Right renal cortex interstitium (tissue), 3 donors: ENCODE measurements at places on chromosomes 2 and 18. TPM values are rescaled to one million over a fixed set of nuclear protein-coding genes. Genes with fewer than 3 reads are reported as not detected.

- DNase-seq = no peak
Observed at GRCh38 chr2:68749345-68749744, 14.7 kb downstream of the ARHGAP25 start.

GRCh38 chr2:33051586-33052360, 105.0 kb downstream of the LTBP1 start:
- DNase-seq = no peak

The SERPINB12 gene
- polyA plus RNA-seq = not detected

- no peak for DNase-seq
Observed at GRCh38 chr2:165911231-165911630, 42.3 kb downstream of the TTC21B start.

DNA sequence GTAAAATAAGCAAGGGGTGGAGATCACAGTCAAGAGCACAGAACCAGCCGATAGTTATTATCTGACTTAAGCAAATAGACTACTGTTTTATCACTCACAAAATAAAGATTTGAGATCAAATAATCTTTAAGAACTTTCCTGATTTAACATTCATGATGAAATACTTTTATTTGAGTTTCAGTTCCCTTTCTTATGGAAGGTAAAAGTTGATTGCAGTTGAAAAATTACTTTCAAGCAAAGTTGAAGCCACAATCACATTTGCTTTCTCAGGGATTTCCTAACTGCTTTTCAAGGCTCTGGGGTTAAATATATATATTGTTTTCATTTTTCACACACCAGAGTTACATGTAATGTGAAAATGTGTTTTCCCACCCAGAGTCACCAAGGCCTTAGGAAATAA, 599.5 kb downstream of the KCNJ3 start:
- no peak for DNase-seq

The RTN4 gene
- polyA plus RNA-seq = 374 TPM

GRCh38 chr2:68375582-68375981, 10.5 kb downstream of the PLEK start:
- no peak for DNase-seq

DNA sequence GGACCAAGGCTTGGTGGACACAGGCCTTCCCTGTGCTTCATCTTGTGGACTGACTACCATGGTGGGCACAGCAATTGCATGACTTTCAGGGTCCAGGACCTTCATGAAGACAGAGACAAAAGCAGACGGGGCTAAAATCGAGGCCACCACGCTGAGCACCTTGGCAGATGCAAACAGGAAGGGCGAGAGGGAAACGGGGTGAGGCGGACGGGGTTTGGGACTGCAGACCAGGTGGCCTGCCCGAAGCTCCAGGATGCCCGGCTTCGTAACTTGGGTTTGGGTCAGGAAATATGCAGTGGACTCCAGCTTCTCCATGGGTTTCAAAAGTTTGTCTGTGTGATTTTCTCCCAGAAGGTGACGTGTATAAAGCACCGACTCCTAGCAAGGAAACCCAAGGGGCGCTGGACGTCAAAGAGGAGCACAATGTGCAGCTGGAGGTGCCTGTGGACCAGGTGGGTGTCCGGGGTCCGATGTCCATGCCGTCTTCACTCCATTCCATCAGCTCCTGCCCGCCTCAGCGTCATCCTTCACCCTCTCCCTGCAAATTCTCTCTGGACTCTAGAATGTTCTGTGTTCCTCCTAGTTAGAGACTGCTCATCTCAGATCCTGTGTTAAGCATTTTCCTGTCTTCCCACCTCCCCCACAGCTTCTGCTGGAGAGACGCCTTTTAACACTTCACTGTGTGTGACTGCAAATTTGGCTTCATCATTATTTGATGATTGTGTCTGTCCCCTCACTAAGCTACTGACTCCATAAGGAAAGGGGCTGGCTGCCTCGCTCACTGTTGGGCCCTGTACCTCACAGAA, 65.8 kb downstream of the DCDC2C start:
- DNase-seq = no peak

The SF3B1 gene
- polyA plus RNA-seq = 703 TPM

GRCh38 chr2:159758239-159758638, 39.8 kb downstream of the CD302 start:
- DNase-seq = no peak

DNA sequence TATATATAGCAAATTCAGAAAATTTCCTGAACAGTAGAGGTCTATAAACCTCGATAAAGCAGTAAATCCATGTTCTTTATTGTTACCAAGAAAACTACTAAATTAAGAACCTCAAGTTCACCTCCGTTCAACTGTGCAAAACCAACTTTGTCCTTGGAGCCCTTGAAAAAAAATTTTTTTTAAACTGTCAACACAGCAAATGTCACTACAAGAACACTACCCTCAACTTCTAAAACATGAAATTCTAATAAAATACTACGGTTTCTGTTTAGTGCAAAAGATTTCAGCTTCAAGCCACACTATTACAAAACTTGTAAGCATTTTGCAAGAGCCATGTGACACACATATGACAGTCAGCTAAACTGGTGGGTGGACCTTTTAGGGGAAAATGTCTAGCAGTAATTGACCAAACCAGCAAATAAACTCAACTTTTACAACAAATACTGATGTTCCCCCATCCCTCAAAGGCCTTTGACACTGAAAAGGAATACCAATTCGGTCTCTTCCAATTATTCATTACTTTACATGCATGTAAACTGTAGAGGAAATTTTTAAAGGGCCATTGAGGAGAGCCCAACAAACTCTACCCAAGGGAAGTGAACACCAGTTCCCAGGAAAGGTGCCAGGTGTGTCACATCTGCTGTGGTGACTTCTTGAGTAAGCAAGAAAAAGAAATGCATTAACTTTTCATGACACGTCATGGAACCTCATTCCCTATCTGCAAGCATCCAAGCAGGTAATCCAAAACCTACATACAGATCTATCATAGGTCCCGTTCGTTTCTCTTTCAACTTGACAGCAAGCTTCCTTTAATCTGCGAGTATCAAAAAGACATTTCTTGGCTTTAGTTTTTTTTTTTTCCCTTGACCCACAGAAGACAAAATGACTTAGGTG, 1.4 kb downstream of the RAB1A start:
- DNase-seq = no peak

DNA sequence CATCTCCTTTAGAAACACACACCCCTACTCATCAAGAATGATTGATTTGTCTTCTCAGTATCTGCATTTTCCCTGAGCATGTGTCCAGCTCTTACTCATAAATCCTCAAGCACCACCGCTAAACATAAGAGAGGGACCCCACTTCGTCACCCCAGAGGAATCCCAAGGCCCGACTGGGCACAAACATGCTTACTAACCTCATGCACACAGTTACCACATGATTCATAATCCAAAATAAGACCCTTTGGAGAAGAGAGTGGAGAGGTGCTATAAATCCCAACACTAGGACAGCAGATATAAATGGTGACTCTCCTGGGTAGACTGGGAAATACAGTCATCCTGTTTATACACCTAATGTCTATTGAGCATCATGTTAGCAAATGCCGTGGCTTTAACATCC, 843.2 kb upstream of the ID2 start:
- DNase-seq = no peak

- no peak for DNase-seq
Observed at GRCh38 chr2:13584020-13584419, 867.3 kb downstream of the TRIB2 start.

DNA sequence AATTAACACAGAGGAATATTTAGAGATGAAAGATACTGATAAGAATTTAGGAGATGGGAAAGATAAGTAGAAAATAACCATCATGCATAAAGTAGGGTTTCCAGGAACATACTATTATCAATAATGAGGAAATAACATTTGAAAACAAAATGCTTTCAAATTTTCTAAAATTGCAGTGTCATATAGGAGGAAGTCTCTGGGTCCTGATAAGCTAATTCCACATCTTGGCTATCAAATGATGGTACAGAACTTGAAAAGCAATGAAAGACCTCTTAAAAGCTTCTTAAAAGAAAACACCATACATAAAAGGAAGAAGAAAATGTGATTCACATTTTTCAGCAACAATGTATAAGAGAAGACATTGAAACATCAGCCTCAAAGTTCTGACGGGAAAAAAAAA, 1024.8 kb downstream of the TSN start:
- DNase-seq = no peak

- DNase-seq = no peak
Observed at GRCh38 chr2:10406491-10407188, 41.5 kb downstream of the ODC1 start.

The COL3A1 gene
- 988 TPM for polyA plus RNA-seq

GRCh38 chr2:189113963-189114362, 65.6 kb downstream of the COL5A2 start:
- DNase-seq = no peak

DNA sequence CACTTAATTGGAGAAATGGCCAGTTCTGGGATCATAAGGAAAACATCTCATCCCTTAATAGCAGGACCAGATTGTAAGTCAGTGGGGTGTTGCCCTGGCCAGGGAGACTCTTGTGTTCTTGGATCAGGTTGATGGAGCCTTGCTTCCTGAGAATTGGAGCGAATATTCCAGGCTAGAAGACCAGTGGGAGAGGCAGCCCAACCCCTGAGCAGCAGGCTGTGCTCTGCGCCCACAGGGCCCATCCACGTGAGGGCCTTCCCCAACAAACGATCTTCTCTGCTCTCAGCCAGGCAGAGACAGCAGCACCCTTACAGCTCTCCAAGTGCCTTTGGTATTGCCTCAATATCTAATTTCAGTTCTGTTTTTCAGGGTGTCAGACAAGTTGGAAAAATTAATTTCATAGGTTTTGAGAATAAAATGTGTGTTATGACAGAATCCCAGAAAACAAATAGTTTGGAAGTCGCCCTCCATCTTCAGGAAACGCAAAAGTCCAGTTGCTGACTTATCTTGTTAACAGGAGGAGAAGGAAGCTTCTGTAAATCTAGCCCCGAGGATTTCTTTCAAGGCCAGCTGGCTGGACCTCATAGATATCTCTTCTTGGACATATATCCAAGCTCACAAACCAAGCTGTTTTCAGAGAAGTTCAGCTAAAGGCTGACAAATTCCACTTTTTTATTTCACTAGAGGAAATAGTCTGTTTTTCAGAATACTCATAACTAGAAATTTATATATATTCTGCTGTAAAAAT, 105.5 kb downstream of the COPS8 start:
- no peak for DNase-seq

DNA sequence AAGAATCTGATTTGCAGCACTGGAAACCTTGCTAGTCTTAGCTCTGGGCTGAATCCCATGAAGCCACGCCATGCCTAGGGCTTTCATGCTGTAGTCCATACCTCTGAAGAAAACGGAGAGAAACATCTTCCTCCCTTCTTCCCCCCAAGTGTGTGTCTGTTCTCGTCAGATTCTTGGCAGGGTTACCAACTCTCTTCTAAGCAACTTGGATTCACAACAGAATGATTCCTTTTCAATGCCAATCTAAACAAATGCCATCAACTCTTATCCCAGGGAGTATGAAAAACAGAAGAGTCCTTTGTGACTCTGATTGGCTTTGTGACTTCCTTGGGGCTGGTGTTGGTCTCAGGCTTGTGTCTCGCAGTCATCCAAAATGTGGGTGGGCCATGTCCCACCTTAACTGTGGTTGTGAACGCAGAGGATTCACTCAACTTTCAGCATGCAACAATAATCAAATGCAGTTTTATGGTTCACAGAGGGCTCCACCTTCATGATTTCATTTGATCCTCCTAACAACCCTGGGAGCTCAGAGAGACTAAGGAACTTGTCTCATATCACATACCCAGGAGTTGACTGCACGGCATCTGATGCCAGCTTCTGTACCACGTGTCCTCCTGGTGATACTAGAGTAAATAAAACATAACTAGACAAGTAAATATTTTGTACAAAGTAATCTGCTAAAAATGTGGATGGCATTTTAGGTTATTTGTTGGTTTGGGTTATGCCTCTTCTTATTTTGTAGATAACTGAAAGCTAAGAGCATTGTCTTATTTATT, 186.0 kb upstream of the TNP1 start:
- DNase-seq = no peak

DNA sequence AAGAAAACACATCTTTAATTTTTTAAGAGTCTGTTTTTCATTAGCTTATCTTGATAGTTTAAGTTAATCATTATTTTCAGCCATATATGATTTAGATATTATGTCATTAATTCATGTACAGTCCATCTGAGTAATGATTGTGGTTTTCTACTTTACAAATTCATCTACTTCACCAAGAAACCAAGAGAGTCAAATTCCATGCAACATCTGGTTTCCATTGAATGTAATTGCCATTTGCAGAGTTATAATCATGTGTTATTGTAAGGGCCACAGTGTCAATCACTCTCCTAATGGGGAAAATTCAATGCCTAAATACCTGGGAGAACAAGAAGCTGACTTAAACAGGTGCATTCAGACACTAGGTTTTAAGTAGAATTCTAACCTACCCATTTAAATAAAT, 217.2 kb upstream of the OSR1 start:
- DNase-seq = no peak

GRCh38 chr2:159217676-159218075, 68.8 kb downstream of the WDSUB1 start:
- DNase-seq = no peak

The TCF23 gene
- polyA plus RNA-seq = 0.68 TPM

DNA sequence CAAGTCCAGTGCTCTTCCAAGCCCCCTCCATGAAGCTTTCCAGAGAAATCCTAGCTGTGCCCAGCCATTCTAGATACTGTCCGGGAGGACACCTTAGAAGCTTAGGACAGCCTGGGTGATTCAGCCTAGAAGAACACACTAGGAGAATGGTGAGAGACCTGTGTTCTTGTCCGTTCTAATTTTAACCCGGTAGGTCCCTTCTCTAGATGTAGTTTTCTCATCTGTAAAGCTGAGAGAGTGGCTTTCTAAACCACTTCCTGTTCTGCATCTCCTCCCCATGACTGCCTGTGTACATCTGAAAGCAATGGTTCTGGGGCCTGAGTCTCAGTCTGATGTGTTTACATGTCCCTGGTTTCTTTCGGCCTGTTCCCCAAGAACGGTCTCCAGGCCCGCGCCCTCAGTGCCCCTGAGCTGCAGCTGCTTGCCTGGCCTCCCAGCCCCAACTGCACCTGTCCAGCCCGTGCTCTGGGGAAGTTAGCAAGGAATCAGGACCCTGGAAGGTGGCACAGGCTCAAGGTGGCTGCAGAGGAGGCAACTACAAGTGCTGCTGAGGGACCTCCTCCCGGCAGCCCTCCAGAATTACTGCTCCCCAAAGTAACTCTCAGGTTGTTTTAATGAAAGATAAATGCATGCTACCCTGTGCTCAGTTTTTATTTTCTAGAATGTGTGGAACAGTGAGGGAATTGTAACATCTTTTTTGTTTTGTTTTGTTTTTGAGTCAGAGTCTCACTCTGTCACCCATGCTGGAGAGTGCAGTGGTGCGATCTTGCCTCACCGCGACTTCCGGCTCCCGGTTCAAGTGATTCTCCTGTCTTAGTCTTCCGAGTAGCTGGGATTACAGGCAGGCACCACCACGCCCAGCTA, 105.9 kb downstream of the LBH start:
- no peak for DNase-seq

The TMEM182 gene
- 7.7 TPM for polyA plus RNA-seq
